ENCODE measurements at places on chromosomes 6 and 20.

DNA sequence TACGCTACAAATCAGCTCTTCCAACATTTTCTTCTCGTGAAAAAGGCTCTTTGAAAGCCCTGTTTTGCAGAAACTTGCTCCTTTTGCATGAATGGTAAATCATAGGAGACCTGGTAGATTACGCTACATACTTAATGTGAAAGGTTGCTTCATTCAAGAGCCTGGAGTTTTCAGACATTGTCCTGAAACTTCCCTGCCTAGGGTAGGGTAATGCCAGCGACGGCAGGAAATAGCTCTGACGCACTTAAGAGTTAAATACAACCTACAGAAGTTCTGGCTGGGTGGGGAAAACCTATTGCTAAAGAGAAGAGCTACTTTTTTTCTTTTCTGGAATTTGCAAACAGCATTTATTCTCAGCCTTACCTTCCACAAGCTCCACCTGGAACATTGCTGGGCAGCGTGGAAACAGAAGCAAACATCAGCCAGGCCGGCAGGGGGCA, 144.5 kb downstream of the LPA start:
- DNase-seq: no peak

DNA sequence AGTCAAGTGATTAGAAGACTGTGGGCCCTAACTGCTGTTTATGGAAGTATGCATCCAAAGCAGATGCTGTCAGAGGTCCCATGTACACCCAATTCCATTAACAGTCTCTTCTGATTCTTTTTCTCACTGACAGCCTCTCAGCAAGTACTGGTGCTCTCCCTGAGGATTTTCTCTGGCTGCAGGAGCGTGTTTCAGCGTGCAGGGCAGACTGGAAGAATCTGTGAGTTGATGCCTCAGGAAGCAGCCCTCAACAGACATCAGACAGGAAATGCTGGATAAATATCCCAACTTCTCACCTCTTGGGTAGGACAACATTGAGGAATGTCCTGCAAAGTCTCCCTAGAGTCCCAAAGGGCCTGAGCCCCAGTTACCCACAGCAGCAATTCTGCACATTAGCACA, 40.8 kb downstream of the ANKEF1 start:
- DNase-seq: no peak

DNA sequence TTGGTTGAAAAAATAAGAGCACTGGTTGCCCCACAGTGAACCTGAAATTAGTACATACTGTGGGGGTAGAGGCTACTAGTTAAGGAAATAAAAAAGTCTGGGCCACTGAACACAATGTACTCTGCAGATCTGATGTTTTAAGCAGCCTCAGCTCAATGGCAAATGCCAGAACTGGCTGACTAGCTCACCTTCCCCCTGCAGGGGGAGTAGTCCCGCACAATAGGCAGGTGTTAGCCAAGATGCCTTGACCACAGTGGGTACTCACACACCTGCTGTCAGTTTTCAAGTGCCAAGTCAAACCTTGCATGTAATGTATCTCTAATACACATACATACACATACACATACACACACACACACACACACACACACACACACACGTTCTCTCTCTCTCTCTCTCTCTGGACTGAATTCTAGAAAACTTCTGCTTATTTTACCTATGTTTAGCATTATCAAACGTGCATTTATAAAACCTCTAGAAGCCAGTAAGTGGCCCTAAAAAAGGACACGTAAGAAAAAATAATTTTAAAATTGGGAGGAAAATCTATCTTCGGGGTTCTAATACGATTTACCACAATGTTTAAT, 36.1 kb downstream of the GMDS start:
- peak; percentile 45 for DNase-seq

DNA sequence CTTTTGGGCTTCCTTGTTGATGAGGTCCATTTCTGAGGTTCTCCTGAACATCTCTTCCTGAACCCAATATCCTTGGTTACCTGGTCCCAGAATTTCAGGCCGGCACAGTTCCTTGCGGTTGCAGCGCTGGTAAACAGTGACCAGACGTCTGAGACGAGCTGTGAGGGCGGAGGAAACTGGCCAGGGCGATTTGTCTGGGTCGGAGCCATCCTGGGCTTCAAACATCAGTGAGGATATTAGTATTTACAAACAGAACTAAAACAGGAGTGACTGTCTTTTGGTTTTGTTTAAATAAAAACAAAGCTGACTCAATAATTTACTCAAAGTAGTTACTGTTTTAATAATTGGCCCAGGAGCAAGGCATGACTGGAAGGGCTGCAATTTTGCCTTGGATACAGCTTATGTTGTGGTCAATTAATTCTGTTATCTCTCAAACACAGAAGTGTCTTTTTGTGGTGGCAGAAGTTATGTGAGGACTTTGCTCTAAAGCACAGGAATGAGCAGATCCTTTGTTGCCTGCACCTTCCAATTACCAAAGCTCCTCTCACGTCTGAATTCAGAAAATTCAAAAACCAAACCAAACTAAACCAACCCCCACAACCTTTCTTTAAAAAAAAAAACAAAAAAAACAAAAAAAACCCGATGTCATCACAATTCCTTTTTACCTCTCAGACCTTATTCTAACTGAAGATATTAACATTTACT, 58.7 kb upstream of the EMILIN3 start:
- DNase-seq: no peak

- no peak for DNase-seq
Measured at GRCh38 chr6:136720045-136720770, 72.1 kb downstream of the MAP3K5 start.

DNA sequence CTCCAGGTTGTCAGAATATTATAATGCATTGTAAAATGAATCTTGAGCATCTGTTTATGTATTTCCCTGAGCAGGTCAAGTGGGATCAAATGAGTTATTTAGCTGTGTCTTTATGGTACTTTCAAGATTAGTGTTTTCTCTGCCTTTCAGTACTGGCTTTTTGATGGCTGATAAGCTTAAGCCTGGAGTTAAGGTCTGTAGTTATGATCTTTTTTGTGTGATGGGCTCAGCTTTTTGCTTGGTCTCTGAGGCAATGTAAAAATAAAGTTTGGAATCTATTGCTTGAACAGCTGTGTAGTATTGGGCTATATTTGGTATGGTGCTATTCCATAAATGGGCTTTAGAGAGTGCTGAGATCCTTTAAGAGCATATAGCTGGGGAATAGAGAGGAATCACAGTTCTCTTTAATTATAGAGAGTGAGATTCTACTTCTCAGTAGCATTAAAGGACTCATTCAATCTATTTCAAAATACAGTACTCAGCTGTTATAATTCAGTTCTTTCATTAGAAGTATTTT, 40.7 kb downstream of the ZNF451 start:
- no peak for DNase-seq

GRCh38 chr6:150417899-150418826, 49.4 kb downstream of the IYD start:
- DNase-seq: no peak
